HL-60 (cell line): ENCODE measurements at places on chromosomes 7 and 10.

DNA sequence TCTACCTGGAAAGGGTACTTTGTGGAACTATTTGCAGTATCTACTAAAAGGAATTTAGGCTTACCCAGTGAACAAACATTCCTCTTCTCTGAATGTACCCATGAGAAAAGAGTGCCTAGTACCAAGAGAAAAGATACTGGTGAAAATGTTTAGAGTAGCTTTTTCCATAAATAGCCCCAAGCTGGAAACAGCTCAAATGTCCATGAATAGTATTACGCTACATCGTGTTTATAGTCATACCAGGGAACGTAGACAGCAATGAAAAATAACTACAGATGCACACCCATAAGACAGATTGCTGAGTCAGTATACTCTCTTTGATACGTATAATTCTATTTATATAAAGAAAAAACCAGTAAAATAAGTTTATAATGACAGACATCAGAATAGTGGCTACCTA, 285.9 kb downstream of the KLF6 start:
- no peak for DNase-seq

DNA sequence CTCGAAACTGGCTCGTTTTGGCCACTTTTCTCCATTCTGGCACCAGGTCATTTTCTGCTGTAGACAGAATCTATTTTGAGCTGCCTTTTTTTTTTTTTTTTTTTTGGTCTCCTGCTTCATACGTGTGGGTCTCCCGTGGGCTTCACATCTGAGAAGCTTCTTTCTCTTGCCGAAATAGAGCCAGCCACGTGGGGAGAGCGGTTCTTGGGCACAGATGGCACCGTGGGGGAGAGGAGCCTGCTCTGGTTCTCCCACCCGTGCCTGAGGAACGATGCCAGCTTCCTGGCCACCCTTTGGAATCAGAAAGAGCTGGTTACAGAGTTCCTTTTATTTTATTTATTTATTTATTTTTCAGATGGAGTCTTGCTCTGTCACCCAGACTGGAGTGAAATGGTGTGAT, 48.7 kb upstream of the OCM2 start:
- DNase-seq, result no peak

- no peak for DNase-seq
These were observed 67.0 kb downstream of the CDK6 start for GRCh38 chr7:92769394-92769699.

DNA sequence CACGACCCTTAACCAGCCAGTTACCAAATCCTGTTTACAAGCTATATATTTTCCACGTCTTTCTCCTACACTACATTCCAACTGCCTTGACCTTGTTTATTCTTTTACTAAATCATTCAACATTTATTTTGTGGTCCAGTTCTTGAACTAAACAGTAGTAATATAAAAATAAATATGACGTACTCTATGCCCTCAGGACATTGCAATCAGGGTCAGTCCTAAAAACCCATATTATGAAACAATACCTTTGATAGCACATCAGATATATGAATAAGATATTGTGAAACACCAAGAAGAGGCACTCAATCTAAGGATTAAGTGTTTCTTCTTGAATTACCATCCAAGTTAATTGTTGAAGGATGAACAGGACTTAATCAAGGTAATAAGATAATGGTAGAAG, 52.5 kb upstream of the WNT16 start:
- DNase-seq, result no peak

DNA sequence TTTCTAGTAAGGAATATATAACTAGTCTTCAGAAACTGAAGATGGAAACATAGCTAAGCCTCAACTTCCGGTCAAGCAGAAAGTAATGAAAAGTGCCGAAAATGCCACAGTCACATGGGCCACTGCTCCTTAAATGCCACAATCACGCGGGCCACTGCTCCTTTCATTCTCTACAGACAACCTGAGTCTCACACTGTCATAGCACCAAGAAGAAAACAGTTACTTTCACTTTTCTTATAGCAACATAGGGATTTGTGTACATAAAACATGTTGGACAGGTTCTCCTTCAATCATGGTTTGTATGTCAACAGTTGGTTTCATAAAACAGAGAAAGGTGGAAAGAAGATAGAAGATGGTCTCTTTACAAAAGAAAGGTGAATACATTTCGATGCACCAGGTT, 48.6 kb upstream of the NOBOX start:
- no peak for DNase-seq

DNA sequence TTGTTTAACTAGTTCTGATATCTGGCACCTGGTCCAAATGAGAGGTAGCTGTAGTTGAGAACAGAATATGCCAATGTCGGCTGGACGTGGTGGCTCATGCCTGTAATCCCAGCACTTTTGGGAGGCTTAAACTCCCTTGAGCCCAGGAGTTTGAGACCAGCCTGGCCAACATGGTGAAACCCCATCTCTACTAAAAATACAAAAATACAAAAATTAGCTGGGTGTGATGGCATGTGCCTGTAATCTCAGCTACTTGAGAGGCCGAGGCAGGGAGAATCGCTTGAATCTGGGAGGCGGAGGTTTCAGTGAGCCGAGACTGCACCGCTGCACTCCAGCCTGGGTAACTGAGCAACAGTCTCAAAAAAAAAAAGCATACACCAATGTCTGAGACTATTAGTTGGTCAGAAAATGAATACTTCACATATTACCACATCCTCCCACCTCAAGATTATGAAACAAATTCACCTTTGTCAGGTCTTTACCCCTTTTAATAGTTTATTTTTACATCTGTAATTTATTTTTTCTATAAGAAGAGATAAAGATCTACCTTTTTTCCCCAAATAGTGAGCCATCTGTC, 38.8 kb downstream of the EPC1 start:
- DNase-seq, result no peak

- DNase-seq, result peak; percentile 76
These were observed 43.9 kb upstream of the GPAM start for GRCh38 chr10:112227331-112227987.

DNA sequence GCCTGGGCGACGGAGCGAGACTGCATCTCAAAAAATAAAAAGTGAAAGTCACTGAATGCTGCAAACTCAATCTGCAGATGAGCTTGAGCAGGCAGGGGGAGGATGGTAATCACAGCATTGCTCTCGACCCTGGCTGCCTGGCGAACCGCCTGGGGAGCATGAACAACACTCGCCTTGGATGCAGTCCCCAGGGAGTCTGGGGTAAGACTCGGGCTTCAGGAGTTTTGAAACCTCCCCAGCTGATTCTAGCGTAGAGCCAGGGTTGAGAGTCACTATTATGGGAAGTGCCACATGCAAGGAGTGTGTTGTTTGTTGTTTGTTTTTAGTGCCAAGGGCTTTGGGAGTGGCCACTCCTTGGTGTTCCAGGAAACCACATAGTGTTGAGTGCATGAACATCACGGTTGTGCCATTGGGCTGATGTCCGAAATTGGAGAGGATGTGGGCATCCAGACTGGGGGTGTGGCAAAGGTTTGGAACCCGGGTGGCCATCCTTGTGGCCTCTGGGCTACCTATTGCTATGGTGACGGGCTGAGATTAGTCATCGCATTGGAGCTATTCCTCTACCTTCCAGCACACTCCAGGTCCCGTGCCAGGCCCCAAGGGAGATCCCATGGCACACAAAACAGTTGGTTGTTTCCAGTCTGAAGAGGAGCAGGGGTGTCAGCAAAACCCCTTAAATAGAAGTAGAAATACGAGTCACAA, 92.6 kb downstream of the RGS10 start:
- DNase-seq, result no peak
